ENCODE measurements at places on chromosomes 12 and 14.
A peak's percentile ranks its signal among the peaks of the same experiment; 100 is the strongest.

DNA sequence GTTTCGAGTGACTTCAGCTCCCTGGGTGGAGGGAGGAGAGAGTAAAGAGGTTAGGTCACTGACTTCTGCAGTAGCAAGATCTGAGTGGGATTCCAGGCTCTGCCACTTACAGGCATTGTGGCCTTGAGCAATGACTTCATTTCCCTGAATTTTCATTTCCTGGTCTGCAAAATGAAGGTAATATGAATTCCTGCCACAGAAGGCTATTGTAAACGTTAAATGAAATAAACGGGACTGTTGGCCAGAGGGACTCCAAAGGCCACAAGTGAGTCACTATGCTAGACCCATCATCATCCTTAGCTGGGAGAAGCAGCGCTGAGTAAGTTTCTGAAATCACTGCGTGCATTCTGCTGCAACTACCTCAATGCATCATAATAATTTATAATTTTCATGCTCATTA, 807.8 kb downstream of the AACS start:
- DNase-seq, result no peak

GRCh38 chr12:88805692-88806091, 225.4 kb upstream of the KITLG start:
- no peak for DNase-seq

GRCh38 chr12:114152890-114153289, 186.8 kb upstream of the RBM19 start:
- DNase-seq, result no peak

DNA sequence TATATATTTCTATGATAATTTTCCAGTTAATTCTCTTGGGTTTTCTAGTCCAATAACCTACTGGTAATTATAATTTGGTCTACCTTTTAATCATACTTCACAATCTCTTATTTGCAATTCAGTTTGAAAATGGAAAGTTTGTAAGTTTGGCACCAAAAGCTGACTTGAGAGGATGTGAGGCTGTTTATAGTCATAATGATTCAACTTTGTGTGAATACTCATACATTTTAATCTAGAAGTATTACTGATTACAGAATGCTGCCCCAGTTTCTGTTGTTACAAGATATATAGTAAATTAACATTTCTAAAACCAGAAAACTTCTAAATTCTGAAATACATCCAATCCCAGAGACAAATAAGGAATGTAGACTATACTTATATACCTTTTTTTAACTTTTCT, 158.2 kb downstream of the SLC38A4 start:
- no peak for DNase-seq

DNA sequence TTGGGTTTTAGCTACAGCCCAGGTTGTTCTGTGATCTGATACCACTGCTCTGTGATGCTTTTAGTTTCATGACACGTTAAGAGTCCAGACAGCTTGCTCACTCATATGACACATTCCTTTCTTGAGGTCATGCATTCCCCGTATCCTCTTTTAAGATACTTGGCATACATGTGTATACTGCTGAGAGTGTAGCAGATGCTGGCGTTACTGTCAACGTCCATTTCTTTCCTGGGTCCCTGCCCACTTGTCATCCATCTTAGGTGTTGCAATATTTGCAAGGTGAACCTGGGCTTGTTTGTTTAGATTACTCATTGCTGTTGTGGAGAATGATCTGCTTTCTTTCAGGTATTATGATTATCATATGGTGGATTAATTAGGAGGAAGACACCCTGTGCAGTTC, 9.1 kb upstream of the EMP1 start:
- no peak for DNase-seq

- no peak for DNase-seq
Observed at GRCh38 chr12:72982356-72982755, 710.2 kb downstream of the TRHDE start.

GRCh38 chr12:68012712-68013111, 23.5 kb downstream of the IFNG-AS1 start:
- DNase-seq, result no peak

GRCh38 chr14:21748869-21749303, 75.3 kb upstream of the OR4E1 start:
- DNase-seq, result no peak

GRCh38 chr14:58712357-58712756, 74.6 kb downstream of the DACT1 start:
- DNase-seq, result peak; percentile 54

GRCh38 chr14:44649061-44649460, 142.0 kb upstream of the FSCB start:
- no peak for DNase-seq

DNA sequence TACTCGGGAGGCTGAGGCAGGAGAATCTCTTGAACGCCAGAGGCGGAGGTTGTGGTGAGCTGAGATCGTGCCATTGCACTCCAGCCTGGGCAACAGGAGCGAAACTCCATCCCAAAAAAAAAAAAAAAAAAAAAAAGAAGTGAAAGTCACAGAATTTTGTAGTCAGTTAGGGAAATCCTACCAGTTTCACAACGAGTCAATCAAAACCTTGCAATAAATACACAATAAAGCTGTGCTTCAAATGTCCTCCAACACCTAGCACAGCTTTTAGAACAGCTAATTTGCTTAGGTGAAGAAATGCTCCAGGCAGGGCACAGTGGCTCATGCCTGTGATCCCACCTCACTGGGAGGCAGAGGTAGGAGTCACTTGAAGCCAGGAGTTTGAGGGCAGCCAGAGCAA, 112.8 kb upstream of the ATF7IP start:
- DNase-seq, result no peak

DNA sequence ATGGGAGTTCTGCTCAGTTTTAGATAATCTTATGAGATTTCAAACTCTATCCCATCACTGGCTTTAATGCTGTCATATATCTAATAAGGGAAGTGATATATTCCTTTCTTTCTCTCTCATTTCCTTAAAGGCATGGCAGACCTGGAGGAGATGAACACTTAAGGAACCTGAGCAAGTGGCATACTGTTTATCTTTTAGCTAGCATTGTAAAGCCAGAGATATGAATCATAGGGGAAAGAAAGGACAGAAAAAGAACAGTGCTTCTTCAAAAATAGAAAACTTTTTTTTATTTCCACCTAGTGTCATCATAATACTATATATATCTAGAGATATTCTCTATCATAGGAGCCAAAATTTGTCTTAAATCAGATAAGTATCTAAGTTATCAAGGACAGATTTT, 68.3 kb upstream of the PSMA6 start:
- DNase-seq, result no peak

DNA sequence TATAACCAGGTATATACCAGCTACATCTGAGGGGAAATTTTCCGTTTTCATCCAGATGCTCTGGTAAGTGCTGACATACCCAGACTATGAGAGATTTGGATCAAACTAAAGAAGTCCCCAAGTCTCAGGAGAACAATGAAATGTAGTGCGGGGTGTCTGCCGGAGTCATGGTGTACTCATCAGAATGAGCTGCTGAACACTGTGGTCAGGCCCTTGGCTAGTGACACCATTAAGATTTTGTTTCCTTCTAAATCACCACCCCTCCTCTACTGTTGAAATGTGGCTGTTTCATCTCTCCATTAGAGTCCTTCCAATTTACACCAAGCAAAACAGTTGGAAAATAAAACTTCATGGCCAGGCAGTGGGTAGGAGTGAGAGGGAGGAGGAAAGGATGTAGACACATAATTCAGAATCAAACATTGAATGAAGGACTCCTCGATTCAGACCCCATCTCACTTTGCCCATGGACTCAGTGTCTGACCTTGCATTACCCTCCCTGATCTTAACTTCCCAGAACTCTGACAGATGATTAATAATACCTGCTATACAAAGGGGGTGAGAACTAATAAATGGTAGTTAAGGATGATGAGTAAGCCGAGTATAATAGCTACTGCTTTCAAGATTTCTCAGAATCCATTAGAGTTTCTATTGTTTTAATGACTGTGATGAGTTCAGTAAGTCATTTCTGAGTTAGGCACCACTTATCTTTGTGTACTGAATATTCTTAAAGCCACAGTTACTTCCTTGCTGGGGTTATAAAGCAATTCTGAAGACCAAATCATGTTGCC, 127.4 kb downstream of the CRADD start:
- DNase-seq, result no peak

Data from NCI-H524 treated with DMSO at 0.1 percent for 48 hours (cell line).